Activated T-cell treated with anti-CD3 and anti-CD28 coated beads for 4 hours (primary cell): ENCODE measurements at places on chromosomes 4 and X.

- no peak for DNase-seq
Observed at GRCh38 chr4:62771983-62772557, 1571.9 kb downstream of the ADGRL3 start.

GRCh38 chr4:67020438-67020797 lies 524.9 kb downstream of the CENPC start:
- no peak for DNase-seq

DNA sequence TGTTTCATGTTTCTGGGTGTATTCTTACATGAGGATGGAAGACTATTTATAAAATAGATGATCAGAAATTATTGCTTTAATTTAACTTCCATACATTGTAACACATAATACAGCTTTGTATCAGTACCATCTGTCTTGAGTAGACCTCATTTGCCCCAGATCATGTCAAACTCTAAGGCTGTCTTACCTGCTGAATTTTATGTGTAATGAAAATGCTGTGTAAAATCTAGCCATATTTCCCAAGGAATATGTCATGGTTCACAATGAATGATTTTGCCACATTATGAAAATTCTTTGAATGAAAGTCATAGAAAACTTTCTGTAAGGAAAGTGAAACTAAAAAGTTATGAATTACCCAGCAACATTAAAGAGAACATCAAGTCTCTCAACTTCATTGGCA lies 7.4 kb downstream of the BDH2 start:
- DNase-seq = no peak

DNA sequence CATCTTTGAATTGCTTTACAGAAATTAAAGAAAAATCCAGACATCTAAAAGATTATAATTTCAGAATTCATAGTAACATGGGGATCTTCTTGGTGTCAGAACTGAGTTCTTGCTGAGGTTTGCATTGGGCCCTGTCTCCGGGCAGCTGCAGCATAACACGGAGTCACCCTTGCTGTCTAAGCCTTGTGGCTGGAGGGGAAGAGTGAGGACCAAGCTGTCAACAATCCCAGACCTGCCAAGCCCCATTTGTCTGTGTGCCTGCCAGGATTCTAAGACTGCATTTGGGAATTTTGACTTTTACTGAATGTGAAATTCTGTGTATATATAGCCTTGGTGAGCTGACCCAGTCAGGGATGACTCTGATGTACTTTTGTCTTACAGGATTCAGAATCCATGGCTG lies 25.2 kb upstream of the NAP1L5 start:
- no peak for DNase-seq

GRCh38 chr4:138749303-138749702 lies 266.3 kb upstream of the NOCT start:
- no peak for DNase-seq

DNA sequence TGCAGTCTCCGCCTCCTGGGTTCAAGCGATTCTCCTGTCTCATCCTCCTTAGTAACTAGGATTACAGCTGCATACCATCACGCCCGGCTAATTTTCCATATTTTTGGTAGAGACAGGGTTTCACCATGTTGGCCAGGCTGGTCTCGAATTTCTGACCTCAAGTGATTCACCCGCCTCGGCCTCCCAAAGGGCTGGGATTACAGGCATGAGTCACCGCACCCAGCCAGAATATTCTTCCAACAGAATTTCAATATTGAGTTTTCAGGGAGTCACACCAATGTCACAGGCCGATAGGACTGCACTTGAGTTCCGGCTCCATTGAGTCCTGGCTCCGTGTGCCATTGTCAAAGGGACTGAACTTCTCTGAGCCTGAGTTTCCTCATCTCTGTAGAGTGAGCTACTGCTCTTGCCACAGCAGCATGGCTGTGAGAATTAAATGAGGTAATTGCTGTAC lies 82.9 kb downstream of the CLCN4 start:
- no peak for DNase-seq

GRCh38 chrX:130263016-130263415 lies 5.7 kb downstream of the ZNF280C start:
- DNase-seq = no peak

GRCh38 chr4:122854447-122855352 lies 28.1 kb downstream of the FGF2 start:
- DNase-seq = no peak

DNA sequence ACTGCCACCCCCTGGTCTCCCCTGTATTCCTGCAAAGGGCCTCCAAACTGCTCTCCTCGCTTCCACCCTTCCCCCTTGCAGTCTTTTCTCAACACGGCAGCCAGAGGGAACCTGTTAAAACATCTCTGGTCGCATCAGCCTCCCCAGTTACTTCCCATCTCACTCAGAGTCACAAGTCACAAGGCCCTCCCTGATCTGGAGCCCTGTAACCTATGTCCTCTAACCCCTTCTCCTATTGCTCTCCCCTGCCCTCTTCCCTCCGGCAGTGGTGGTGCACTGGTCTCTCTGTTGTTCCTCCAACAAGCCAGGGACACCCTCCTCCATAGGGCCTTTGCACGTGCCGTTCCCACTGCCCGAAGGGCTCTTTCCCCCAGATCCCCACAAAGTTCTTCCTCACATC lies 73.2 kb downstream of the SH3KBP1 start:
- no peak for DNase-seq

- DNase-seq = no peak
Observed at GRCh38 chr4:55499495-55499894, 47.2 kb downstream of the CLOCK start.

GRCh38 chrX:3160756-3161155 lies 119.5 kb downstream of the ARSF start:
- no peak for DNase-seq

DNA sequence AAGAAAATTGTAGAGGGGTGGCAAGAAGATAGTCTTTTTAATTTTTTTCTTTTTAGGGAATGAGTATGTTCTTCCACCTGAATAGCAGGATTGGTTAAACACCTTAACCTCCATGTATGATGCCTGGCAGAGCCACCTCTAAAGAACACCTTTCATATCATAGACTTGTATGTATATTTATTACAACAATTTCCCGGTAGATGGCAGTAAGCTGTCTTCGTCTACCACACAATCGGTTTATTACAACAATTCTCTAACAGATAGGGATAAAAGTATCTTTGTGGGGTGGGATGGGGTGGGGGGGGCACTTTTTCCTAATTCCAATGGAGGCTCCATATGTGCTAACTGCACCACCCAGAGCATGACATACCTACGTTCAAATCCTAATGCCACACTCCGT lies 255.5 kb downstream of the LDB2 start:
- no peak for DNase-seq

DNA sequence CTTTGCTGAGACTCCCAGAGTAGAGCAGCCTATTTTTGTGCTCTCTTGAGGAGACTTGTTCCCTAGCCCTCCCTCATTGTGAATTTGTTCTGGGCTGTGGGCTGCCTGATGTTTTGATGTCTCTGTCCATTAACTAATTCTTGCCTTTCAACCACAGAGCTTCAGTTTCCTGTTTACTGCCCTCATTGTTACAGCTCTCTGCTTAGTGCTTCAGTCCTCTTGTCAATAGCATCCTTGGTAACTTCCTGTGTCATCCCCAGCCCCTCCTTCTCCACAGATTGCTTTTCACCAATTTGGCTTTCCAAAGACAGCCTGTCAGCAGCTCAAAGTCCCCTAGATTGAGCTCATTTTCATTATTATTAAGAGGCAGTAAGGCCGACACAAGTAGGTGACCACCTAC lies 69.9 kb downstream of the COX7B2 start:
- DNase-seq = no peak

DNA sequence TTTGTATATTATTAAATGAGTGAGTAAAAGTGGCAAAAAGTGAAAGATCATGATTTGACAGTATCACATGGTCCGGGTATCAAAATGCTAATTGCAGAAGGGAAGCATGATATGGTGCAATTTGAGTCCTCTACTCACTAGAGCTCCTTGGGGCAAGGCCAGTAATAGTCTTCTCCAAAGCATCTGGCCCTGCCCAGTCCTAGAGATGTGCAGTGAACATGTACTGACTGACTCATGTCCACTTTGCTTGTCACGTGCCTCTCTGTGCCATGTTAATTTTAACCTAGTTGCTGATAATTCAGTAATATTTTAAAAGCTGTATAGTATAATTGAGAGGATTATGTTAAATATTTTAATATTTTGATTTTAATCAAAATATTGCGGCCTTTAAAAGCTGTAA lies 54.6 kb upstream of the TENM3 start:
- DNase-seq = no peak
